ENCODE measurements at places on chromosomes 11 and 22.

DNA sequence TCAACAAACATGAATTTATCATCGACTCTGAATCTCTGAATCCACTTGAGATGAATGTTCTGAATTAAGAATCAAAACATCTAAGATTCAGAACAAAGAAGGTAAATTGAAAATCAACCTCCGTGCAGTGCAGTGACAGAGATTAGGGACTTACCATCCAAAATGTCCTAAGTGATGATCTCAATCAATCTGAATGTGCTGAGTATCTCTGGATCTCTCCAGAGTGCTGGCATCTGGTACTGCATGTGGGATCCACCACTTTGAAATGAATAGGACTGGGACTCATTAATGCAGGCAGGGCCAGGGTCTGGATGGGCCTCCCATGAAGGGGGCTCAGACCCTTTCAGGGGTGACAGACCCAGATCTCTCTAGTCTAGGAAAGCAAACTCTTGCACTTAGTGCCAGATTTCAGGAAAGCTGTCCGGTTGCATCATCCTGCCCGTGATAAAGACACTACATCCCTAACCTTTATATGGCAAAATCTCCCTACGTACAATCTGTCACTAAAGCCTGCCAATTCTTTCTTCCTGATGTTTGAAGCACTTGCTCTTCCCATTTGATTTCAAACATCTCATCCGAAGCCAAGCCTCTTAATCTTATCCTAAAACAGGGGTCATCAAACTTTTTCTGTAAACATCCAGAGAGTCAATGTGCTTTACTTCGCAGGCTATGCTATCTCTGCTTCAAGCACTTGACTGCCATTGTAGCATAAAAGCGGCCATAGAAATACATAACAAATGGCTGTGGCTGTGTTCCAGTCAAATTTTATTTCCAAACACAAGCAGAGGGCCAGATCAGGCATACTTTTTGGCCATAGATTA lies 263.3 kb downstream of the LARGE1 start:
- DNase-seq, result no peak

GRCh38 chr11:46026606-46027293 lies 94.5 kb downstream of the PHF21A start:
- no peak for DNase-seq

DNA sequence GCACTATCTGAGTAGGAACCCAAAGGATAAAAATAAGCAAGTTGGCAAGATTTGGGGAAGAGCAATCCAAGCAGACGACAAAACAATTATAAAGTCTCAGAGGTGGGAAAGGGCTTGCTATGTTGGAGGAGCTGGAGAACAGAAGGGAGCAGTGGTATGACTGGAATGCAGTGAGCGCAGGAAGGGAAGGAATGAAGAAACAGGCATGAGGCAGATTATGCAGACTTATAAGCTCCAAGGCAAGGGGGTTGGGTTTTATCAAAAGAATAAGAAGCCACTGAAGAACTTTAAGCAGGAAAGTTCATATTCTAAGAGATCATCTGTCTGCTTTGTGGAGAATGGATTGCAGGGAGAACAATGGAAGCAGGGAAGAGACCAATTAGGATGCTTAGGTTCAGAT lies 31.7 kb downstream of the PGM2L1 start:
- DNase-seq, result no peak

GRCh38 chr22:44924710-44925109 lies 85.1 kb downstream of the PHF21B start:
- DNase-seq, result no peak

- DNase-seq, result no peak
Observed at GRCh38 chr11:47355283-47356128, 3.0 kb upstream of the MYBPC3 start.

- no peak for DNase-seq
Observed at GRCh38 chr11:44223238-44223637, 86.7 kb downstream of the ALX4 start.

- DNase-seq, result no peak
Observed at GRCh38 chr11:128290106-128290840, 297.1 kb downstream of the ETS1 start.

- no peak for DNase-seq
Observed at GRCh38 chr11:64032050-64032449, 3.7 kb upstream of the FLRT1 start.

Data from GF-D8 (cell line).